ENCODE measurements at places on chromosomes 16 and 17.

DNA sequence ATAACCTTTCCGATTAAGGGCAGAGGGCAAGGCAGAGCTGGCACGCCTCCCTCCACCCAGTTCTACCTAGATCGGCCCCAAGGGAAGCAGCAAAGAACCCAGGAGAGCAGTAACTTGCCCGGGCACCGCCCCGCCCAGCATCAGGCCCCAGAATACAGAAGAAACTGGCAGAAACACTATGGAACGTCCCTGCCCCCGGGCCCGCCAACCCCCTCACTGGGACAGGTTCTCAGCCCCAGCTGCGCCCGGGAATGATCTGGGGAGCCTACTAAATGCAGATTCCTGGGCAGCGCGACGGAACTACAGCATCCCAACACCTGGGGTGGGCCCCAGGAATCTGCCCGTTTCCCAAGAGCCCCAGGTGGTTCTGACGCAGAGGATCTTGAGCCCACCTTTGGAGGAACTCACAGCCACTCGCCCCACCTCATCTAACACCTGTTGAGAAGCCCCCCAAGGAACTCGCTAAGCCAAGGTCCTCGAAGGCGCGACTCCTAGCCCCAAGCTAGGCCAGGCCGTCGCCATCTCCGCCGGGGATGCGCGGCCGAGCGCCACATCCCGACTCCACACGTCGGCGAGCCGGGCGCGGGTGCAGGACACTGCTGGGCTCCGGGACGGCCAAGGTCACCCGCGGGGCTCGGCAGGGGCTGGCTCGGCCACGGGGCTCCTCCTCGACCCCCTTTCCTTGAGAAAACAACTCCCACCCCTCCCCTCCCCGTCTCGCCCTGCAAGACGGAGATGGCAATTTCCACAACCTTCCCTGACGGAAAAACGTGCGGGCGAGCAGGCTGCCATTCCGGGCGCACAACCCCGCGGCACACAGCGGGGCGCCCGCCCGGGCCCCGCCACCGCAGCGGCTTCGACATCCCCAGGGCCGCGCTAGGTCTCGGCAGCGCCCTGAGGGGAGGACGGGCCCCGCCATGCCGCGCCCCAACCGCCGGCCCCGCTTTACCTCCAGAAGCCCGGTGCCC, 913 bp downstream of the CDIP1 start:
- DNase-seq: no peak

DNA sequence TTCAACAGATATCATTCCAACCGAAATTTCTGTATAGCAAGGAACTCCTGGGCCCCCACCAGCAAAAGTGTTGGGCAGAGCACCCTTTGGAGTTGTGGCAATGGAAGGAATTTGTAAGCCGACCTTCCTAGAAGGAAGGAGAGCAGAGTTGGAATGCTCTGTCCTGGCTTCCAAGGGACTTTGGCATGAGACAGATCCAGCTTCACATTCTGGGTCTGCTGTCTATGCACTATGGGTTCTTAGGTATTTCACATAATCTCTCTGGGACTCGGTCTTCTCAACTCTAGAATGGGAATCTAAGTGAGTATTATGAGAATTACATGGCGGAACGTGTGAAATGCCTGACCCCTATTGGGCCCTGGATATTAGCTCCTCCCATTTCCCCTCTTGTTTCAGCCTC, 63.2 kb upstream of the MARCHF10 start:
- no peak for DNase-seq

DNA sequence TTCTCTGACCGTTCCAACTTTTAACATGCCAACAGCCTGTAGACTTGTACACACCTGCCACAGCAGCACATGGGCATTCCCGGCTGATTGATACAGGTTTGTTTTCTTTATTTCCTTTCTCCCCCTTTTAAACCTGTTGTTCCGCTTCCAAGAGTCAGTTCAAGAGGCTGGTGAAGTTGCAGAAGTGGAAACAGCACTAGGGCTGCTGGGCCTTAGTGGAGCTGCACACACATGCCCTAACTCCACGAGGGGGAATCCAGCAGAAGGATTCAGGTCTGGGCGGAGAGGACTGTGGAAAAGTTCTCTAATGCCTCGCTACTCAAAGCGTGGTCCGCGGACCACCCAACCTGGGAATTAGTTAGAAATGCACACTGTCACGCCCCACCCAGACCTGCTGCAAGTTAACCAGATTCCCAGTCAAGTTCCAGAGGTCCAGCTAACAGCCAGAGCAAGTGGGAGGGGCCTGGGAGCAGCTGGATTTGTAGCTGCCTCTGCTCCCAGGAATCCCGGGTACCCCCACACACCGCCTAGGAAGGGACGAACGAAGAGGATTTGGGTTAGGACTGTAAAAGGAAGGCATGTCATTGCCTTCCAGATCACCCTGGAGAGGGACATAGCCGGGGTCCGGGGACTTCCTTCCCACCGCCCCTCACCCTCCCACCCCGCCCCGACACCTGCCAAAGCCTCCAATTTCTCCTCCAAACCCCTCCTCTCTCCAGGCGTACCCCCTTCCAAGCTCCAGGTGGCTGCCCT, 542 bp downstream of the SLC39A11 start:
- DNase-seq: no peak

DNA sequence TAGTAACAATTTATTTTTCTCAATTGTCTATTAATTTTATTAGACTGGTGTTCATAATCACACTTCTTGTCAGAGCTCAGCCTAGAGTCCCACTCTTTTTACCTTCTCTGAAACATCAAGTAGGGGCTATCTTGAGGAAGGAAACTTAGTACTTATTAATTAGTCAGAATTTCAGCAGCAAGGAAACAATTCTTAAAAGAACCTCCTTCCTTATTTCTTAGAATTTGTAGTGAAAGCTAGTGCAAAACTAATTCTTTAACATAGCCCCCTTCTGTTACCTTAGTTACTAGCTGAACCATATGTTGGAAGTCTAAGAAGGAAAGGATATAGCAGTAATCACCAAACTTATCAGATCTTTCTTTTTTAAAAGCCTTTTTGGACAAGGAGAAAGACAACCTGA, 35.2 kb downstream of the MAP2K4 start:
- DNase-seq: no peak

GRCh38 chr16:21300309-21301167, 22.4 kb upstream of the CRYM start:
- peak; percentile 44 for DNase-seq

GRCh38 chr16:59567496-59567895, 833.4 kb upstream of the GOT2 start:
- no peak for DNase-seq

- DNase-seq: no peak
Observed at GRCh38 chr17:27644586-27644985, 13.6 kb downstream of the LGALS9 start.

DNA sequence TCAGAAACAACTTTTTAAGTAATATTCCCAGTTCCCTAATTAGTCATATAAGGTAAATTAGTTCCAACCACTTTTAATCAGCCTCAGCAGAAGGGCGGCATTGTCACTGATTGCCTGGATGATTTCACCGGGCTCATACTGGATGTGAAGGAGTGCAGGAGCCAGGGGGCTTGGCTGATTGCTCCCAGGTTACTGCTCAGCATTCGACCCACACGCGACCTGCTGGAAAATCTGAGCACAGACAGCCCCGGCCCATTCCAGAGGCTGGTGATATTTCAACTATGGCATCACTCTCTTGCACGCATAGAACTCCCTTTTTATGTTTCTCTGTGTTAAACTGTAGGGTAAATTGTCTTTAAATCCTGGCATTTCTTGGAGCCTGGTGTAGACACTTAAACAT, 34.2 kb downstream of the CPPED1 start:
- no peak for DNase-seq

DNA sequence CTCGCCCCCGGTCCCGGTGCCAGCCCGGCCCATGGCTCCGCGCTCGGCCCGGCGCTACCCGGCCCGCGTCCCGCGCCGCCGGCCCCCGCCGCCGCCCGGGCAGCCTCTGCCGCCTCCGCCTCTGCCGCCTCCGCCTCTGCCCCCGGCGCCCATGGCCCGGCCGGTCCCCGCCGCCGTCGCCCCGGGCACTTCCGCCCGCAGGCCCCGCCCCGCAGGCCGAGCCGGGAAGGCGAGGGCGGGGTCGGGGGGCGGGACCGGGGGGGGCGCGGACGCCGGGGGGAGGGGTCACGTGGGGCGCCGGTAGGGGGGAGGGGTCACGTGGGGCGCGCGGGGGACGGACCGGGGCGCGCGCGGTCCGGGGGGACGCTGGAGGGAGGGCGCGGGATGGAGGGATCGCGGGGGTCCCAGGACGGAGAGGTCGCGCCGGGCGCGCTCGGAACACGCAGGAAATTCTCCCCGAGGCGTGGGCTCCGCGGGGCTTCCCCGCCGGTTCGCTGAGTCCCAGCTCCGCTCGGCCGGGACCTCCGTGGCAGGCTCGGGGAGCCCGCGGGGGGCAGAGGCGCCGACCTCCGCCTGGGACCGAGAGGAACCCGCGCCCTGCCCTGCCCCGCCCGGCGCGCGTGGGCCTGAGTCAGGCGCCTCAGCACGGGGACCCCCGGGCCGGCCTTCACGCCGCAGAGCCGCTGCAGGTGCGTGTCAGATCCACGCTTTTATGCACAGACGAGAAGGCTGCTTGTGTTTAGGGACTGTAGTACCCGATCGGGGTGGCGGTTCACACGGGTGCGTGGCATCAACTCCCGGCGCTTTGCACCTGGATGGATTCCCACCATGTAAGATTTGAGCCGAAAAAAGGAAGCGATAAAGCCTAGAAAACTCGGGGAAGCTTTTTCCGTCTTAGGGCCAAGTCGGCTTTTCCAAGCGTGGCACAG, at the start of gene PGAP6:
PGAP6 (minus strand) TSS at position 190 of the 929 bp plus-strand sequence; CDS start at position 33, 157 bp downstream.
- DNase-seq: peak; percentile 77

GRCh38 chr16:27175888-27176287, 27.4 kb upstream of the KDM8 start:
- DNase-seq: no peak

GRCh38 chr17:47925678-47925988, 15.7 kb upstream of the PNPO start:
- no peak for DNase-seq

GRCh38 chr17:5211458-5211857, 19.8 kb upstream of the ZNF594 start:
- DNase-seq: no peak

- DNase-seq: no peak
Observed at GRCh38 chr17:62631086-62631935, 3.8 kb downstream of the MRC2 start.

DNA sequence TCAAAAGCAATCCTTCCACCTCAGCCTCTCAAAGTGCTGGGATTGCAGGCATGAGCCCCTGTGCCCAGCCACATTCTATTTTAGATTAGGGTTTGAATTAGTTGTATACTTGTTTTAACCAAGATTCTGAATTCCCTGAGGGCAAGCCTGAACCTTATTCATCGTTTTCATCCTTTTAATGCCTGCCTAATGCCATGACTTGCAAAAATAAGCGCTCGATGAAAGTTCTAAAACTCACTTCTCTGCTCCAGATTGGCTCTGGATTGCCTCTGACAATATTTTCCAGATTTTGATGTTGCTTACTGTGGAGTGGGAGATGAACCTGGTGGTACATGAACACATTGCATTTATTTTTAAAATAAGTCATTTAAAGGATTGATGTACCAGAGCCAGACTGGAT, 90.9 kb upstream of the CACNG3 start:
- no peak for DNase-seq
